ENCODE measurements at places on chromosomes 2 and 18.

DNA sequence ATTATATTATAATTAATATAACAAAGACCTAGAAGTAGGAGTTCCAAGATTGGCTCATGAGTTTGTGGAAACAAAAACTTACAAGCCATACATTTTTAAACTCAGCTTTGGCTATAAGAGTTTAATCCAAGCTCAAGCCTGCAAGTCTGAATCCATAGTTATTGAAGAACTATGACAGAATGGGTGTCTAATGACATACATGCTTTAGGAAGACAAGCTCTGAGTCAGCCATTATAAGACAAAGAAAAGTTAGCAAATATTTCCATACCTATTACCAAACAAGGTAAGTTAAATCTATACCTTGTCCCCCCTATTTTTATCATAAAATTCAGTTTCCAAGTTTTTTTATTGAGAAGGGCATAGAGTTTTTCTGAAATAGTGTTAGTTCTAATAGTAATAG is 95.6 kb downstream of the POLR1A start:
- DNase-seq, result no peak

DNA sequence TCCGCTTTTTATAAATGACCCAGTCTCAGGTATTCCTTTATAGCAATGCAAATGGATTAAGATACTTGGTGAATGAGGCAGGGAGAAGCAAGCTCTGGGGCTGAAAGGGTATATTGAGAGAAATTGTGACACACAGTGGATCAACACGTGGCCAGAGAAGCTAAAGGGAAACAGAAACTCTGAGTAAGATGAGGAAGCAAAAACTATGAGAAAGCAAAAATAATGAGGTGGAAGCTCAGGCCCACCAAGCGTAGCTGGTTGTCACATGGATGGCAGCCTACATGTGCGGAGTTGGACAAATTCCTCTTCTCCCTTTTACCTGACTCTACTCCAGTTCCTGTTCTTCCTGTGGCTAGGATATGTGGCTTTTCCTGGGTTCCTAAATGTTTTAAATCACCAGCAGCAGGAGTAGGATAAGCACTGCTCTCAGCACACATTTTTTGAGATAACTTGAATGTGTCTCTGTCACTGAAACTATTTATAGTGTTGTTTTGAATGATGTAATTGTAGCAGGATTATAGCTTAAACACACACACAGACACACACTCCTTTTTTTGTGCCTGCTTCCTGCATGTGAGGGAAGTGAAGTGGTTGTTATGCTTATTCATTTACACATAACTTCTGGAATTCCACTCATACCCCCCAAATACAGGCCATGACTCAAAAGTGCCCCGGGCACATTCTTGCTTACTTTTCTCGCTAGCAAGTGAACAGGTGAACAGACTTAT is 30.1 kb upstream of the EPC2 start:
- peak; percentile 26 for DNase-seq

GRCh38 chr2:2566396-2567323 is 235.6 kb upstream of the MYT1L start:
- DNase-seq, result no peak

DNA sequence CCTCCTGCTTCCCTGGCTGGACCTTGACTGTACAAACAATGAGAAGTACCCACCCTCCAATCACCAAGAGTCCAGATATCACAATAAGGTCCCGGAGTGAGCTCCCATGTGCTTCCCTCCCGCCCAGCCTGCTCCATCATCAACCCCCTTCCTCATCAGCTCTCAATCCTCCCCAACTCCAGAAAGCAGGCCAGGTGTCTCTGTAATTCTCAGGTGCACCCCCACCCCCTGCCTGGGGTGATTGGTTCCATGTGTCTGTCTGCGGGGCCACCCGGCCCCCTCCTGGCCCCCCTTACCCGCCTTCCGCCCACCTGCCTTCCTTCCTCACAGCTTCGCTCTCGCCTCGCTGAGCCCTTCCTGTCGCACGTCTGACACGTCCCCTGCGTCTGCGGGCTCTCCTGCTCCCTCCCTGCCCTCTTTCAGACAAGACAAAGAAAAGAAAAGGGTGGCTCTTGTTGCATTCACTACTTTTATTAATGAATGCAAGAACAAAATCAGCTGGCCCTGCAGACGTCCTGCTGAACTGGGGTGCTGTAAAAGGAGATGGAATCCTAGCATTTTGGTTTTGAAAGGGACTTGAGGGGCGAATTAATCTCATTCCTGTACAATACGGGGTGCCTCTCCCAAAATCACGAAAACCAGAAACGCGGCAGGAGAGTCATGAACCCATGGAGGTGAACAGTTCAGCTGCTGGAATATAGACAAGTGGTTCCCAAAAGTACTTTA is 26.5 kb upstream of the IGFBP2 start:
- DNase-seq, result peak; percentile 65

- DNase-seq, result no peak
Measured at GRCh38 chr2:8993196-8993901, 10.1 kb downstream of the MBOAT2 start.

- DNase-seq, result no peak
Measured at GRCh38 chr2:223542501-223542900, 59.7 kb downstream of the SCG2 start.

- DNase-seq, result no peak
Measured at GRCh38 chr18:34840256-34840826, 130.2 kb downstream of the DTNA start.

DNA sequence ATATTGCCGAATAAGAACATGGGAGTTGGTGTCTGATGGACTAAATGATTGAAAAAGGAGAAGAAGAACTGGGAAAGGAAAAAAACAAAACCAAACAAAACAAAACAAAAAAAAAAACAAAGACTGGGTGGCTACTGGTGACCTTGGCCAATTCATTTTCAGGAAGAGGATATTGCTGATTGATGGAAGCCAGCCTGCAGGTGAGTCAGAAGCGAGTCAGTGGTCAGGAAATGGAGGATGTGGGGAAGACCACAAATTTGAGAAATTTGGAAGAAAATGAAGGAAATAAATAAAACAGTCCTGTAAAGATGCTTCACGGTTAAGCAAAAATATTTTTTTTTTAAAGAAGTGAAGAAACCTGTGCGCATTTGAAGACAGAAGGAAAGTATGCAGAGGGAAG is 296.9 kb downstream of the ZNF521 start:
- no peak for DNase-seq

- DNase-seq, result no peak
Measured at GRCh38 chr2:150143087-150143536, 344.4 kb downstream of the RND3 start.

DNA sequence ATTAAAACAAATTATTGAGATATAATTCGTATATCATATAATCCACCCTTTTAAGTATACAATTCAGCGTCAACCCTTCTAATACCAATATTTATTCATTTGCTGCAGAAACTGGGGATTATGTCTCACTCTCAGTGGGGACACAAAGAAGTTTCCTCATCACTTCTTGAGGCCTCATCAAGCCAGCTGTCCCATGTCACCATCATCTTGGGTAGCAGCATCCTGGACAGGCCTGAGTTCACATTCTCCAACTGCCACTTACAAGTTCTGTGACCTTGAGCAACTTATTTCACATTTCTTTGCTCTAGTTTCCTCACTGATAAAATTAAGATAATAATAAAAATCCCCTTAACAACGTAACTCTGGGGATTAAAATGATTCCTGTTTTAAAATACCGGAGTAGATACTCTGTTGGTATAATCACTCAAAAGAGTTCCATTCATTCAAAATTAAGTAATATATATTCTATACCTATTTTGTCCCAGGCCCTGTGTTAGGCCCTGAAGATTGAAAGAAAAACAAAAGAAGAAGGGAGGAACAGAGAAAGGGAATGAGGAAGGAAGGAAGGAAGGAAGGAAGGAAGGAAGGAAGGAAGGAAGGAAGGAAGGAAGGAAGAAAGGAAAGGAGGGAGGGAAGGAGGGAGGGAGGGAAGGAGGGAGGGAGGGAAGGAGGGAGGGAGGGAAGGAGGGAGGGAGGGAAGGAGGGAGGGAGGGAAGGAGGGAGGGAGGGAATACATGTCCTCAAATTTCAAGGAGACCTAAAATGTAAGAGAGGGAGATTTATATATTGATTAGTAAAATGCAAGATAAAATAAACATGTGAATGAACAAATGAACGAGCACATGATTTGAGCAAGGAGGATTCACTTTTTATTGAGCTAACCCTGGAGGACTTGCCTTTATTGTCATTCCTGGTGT is 42.4 kb downstream of the NCKAP5 start:
- DNase-seq, result no peak

DNA sequence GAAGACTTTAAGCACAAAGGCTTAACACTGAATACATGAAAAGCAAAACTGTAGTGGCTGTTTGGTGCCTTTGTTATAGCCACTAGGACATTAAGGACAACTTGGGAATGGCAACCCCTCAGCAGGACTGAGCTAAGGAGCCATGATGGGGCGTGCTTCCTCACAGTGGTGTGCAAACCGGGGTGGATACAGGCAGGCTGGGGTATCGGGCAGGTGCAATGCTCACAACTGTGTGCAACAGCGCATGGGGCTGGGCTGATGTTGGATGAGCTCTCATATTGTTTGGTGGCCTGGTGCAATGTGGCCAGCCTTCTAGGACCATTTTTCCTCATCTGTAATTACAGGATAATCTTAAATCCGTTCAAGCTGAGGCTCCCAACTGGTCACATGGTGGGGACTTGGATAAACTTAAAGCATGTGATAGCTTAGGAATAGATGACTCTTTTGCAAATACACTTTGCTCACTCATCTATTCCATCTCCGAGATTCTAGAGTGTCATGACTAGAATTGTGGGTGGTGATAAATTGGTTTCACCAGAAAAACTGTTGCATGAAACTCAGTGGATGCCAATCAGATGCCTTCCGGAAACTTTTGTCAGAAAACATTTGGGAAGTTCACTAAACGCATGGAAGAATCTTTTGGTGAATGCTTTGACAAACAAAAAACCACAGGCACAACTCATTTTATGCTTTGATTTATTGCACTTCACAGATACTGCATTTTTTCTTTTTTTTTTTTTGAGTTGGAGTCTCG is 116.5 kb downstream of the PXDN start:
- DNase-seq, result no peak

DNA sequence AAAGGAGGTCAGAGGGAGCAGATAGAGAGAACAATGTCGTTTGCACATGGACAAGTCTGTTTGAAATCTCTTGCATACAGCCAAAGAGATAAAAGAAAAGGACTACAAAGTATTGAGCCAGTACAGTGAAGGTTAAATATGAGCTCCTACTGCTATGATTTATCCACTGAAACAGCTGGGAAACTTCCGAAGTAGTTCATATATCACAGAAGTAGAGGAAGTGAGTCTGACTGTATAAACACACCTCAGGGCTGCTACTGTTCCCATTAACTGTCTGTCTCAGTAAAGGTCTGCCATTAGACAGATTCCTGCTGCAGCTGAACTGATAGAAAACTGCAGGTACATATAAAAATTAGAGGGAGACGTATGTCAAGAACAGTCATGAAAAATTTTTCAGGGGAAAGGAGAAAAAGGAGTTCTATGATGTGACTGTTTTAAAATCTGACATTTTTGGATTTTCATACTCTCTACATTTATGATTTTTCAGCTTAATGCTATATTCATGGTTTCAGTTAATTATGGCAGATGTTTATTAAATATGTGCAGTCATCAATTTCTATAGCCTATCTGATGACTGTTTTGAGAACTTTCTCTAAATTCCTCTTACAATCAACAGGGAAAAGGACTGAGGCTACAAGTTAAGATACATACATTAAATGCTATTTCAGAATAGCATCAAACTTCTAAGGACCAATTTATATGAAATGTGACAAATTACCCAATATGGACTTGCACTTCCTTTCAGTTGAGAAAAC is 364.7 kb downstream of the ERBB4 start:
- no peak for DNase-seq

GRCh38 chr2:133884739-133885381 is 316.6 kb upstream of the NCKAP5 start:
- DNase-seq, result no peak

DNA sequence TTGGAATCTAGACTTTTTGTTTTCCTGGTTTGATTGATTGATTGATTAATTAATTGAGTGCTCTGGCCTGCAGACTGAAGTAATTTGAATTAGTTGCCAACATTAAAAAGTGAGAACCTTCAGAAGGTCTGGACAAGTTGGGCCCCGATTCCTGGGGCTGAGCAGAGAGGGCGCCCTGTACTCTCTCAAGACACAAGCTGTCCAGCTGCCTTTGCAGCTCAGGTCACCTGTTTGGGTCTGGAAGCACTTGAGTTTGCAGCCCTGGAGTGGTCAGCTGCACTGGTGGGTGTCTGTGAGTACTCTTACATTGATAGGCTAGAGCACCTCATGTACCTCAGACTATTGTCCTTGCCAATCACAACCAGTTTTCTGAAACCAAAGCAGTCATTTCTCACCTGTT is 22.7 kb upstream of the CELF4 start:
- no peak for DNase-seq

- no peak for DNase-seq
Measured at GRCh38 chr2:27776696-27777095, 5.2 kb downstream of the MRPL33 start.

GRCh38 chr2:30608643-30609042 is 161.6 kb downstream of the LCLAT1 start:
- no peak for DNase-seq

DNA sequence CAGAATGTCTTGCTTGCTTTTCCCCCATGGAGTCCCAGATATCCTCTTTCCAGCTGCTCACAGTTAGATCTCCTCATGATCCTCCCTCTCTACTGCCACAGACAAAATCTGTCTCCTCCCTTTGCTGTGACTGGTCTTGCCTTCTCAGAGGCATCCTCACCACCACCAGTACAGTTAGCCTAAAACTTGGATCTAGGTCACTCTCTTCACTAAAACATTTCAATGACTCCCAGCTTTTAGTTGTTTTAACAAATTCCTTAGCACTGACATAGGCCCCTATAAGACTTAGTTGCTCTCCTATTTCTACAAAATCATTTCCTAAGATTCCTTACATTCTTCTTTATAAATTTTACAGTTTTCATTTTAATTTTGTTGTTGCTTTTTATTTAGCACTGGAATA is 734.2 kb upstream of the CHAC2 start:
- no peak for DNase-seq

DNA sequence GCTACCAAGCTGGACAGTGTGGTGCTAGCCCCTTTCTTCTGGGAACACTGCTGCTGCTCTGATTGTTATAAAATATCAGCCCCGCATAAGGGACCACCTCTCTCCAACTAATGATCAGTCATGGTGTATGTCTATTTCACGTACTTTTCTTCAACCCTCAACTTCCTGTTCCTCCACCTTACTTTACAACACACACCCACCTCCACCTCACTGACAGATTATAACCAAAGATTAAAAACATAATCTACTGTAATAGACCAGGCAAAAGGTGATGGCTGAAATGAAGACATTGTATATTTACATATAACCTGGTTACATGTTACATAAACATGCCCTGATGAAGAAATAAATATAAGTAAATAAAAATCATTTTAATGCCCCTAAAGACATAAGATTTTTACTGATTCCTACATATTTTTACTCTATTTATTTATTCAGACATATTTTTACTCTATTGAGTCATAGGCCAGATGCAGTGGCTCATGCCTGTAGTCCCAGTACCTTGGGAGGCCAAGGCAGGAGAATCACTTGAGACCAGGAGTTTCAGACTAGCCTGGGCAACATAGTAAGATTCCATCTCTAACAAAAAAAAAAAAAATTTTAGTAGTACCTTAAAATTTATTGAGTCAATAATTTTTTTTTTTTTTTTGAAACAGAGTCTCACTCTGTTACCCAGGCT is 12.8 kb downstream of the STK39 start:
- no peak for DNase-seq

Measured in GM12891 (cell line).